NCI-H748 treated with DMSO at 0.1 percent for 48 hours (cell line): ENCODE measurements at places on chromosomes 7 and 10.

DNA sequence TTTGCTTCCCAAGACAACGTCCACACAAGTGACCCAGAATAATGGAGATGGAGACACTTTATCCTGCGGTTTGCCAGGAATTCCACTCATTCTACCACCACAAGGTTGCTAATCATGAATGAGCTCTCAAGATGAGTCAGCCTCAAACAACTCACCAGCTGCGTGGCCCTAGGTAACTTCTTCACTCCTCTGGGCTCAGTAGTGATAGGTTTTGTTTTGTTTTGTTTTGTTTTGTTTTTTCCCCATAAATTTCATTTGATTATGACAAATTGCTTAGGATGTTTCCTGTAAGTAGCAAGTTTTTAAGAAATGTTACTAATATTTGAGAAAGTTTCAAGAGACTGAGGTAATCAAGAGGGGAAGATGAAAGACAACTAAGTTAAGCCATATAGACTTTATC is 286.8 kb downstream of the PARD3 start:
- no peak for DNase-seq

- DNase-seq, result peak; percentile 77
These were observed 57.5 kb downstream of the EXOC4 start for GRCh38 chr7:133310232-133310862.

- DNase-seq, result peak; percentile 28
These were observed 52.3 kb upstream of the ZNF33B start for GRCh38 chr10:42690449-42691360.

GRCh38 chr10:42491001-42491592 is 147.3 kb downstream of the ZNF33B start:
- no peak for DNase-seq
